Activated CD8-positive, alpha-beta memory T cell treated with anti-CD3 and anti-CD28 coated beads for 4 hours (primary cell): ENCODE measurements at places on chromosomes 2 and 18.

GRCh38 chr2:192298664-192299063 is 103.9 kb upstream of the TMEFF2 start:
- no peak for DNase-seq

DNA sequence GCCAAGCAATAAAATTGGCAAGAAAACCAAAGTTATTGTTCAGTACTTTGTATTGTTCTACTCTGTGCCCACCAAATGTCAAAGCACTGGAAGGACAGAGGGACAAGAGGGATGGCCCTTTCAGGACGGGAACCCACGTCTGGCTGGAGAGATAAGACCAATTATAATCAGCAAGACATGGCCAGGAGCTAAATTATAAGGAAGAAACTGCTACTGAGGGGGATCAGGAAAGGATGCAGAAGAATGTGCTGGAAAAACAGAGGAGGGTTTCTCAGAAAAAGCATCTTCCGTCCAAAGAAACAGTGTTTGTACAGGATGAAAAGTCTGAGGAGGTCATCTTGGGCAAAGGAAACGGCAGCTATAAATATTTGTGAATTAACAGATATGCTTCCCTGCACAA is 46.4 kb upstream of the NARS1 start:
- no peak for DNase-seq

- DNase-seq, result no peak
These were observed 49.8 kb downstream of the ZNF516 start for GRCh38 chr18:76445275-76445674.

- no peak for DNase-seq
These were observed 305.5 kb upstream of the HDAC4 start for GRCh38 chr2:239706367-239706766.

DNA sequence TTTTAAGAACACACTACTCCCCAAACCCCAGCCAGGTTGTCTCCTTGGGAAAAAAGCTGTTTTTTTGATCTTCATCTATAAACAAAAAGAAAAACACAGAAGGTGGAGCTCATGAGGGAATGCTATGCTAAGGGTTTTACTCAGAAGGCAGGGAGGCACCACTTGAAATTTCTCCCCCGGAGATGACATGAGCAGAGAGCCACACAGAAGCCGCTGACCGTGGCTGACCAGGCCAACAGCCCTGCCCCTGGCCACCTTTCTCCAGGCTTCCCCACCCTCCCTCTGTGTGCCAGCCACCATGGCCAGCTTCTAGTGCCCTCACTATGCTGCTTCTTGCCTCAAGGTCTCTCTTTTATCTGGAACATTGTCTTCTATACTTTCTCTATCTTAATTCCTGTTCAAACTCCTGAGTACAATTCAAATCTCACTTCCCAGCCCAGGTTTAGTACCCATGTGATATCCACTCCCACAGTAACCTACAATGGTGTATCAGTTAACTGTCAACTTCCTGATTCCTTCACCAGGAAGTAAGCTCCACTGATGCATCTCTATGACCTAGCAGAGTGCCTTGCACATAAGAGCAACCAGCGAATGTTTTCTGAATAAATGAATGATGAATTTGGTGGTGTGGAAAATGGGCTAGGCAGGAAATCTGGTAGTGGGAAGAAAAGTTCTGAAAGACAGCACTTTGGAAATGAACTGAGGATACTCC is 15.3 kb downstream of the LAPTM4A start:
- DNase-seq, result no peak

DNA sequence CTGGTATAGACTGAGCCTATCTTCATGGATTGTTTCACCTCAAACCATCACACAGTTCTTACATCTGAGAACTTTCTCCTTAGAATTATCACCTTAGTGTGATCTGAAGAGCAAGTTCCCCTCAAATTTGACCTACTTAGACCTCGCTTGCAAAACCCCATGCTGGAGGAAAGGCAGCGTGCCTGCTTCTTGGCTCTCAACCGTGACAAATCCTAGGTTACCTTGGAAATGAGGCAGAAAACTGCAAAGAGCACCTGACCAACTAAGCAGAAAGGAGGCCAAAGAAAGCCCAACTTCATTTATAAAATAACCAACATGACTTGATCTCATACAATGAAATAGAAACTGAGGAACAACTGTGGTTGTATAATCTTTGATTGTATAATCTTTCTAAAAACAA is 146.4 kb downstream of the RAB3GAP1 start:
- no peak for DNase-seq

GRCh38 chr2:212919238-212919637 is 232.2 kb downstream of the IKZF2 start:
- no peak for DNase-seq
